ENCODE measurements at places on chromosomes 6 and 20.

GRCh38 chr6:128694303-128695009, 174.1 kb upstream of the PTPRK start:
- DNase-seq, result no peak

DNA sequence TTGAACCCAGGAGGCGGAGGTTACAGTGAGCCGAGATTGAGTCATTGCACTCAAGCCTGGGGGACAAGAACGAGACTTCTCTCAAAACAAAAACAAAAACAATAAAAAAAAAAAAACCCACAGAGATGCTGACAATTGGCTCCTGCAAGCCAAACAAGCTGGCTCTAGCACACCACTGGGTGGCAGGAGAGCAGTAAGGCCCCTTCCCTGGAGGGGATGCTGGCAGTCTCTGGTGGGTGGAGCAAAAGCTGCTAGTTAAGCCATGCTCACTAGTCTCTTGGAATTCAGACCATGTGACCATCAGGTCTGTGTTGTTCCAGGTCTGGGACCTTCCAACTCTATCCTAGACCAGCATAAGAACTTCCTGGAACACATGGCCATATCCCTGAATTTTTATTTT, 18.9 kb upstream of the DSN1 start:
- DNase-seq, result peak; percentile 91

DNA sequence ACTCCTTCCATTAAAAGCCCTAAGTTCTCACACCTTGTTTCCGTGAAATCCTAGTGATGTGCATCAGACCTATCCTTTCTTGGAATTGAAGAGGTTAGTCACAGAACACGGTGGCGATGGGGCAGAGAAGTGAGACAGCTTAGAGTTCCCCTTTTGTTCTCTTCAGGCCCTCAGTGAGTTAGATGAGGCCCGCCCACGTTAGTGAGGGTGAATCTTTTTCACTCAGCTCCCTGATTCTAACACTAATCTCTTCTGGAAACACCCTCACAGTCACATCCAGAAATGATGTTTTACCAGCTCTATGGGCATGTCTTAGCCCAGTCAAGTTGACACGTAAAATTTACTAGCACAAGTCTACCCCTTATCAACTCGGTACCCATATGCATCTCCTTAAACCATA, 172.7 kb upstream of the NOX3 start:
- no peak for DNase-seq

DNA sequence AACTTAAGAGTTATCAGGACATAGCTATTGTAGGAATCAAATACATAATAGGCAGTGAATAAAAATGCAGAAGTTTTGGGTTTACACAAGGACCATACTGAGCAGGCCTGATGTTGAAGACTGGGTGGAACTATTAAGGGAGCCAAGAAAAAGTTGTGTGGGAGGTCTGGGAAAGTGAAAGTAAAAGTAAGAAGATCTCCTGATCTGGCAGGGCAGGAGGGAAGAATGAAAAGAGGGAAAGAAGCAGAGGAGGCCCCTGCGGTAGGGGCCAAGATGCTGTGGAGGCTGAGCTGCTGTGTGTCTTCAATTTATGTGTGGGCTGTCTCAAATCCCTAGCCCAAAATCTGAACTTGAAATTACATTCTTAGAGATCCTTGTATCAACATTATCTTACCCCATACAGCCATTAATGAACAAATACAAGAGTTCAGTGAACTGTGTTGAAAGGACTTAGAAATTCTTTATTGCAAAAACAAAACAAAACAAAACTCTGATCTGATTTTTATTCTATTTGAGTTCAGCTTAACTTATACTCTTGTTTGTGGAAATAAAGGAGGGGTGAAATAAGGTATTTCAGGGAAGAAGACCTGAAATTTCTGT, 1183.8 kb downstream of the HACE1 start:
- DNase-seq, result no peak

DNA sequence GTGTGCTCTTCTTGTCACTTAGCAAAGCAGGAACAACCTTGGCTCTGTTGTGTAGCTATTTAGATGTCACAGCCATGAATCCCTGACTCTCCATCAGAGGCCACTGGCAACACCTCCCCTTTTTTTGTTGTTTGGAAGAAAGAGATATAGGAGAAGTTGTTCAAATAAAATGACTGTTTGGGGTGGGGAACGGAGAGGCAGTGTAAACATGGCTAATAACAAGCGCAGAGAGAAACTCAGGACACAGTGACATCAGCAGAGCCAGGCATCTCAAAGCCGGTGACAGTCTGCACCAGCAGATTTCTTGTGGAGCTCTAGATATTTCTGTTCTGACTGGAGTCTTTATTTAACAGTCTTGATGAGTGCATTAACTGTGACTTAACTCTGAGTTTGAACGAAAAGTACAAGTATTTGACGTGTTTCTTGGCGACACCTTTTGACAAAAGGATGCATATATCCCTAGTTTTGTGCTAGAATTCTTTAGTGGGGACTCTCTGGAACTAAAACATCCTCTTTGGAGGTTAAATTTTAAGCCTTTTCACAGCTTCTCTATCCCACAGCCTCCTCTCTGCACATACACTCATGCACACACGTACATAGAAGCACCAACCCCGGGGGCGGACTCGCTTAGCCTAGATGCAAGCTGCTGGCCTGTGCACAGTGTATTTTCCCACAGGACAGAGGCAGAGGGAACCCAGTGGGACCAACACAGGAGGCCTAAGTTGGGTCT, 53.8 kb downstream of the ADAT2 start:
- no peak for DNase-seq

DNA sequence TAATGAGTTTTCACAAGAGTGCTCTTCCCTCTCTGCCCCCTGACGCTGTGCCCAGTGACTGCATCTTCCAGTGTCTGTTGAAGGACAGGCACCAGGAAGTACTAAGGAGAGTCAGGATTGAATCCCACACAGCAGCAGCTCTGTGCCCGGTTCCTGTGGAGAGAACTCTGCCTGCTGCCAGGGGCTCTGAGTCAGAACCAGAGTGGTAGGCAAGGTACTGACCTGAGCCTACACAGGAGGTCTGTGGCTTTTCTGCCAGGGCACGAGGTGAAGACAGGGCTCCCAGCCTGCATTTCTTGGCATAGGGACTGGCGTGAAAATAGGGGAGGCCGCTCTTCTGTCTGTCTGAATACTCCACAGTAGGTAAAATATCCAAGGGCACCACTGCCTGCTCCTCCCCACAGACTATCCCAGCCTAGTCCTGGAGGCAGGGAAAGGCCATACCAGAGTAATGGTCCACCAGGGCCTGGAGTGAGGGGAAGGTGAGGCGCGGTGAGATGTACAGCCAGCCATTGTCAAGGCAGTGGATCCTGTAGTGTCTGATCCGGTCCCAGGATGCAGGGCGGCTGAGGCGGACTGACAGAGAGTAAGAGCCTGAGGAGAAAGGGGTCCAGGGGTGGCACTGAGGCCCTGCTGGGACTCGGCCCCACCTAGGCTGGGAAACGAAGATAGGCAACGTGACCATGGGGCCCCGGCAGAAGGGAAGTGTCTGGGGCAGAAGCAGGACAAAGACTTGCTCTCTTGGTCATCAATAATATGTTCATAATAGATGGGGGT, 9.4 kb downstream of the RAB5IF start:
- DNase-seq, result peak; percentile 87

- no peak for DNase-seq
Measured at GRCh38 chr20:56212091-56212490, 36.4 kb upstream of the MC3R start.

DNA sequence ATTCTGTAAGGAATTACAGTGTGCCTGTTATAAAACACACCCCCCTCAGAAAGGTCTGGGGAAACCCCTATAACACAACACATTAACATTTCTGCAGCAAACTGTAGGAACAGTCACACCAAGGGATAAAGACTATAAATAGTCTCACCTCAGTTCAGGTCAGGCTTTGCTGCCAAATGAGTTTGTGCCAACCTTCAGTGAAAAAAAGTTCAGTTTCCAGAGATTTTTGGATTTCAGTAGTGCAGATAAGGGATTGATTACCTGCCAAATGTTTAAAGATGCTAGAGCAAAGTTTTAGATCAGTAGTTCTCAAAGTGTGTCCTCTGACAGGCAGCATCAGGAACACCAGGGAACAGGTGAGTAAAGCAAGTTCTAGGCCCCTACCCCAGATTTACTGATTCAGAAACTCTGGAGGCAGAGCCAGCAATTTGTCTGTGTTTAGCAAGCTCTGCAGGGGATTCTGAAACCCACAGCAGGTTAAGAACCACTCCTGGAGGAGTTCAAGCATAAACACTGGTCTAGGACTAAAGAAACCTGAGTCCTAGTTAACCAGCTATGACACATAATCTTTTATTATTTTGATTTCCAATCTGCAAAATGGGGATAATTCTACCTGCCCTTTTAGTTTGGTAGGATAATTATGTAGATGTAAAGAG, 111.0 kb downstream of the RCAN2 start:
- no peak for DNase-seq

DNA sequence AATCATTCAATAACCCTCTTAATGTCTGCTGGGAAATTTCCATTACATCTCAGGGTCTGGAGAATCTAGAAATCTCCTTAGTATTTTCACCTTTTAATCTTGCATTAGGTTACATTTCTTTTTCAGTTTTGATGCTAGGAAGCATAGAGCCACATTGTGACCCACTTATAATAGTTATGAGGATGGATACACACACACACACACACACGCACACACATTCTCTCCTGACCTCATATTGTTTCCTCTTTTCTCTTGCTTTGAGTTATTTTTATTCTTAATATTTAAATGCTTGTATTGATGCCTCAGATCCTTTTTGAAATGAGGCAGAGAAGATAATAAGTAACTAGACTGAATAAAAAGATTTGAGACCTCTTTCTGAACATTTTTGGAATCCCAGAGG, 128.4 kb downstream of the KLHL32 start:
- DNase-seq, result no peak

- DNase-seq, result no peak
Measured at GRCh38 chr6:132959639-132960326, 145.4 kb downstream of the RPS12 start.

DNA sequence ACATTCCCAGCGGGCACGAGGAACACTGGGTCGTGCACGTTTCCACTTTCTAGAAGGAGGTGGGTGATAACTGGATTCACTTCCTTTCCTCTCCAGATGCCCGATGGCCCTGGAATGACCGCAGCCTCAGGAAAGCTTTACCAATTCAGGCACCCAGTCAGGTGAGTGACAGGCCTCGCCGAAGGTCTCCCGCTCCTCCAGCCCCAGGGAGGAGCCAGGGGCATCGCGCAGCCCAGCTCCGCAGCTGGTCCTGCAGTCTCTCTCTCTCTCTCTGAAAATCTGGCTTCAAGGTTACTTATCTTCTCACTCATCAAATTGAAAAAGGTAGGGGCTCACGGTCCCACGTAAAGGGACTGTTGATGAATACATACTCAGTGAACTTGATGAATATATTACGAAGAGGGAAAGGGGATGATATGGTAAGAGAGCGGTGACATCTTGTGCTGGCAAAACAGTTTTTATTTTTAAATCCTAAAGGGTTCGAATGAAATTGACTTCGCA, 891 bp downstream of the RIPPLY2 start:
- DNase-seq, result no peak

DNA sequence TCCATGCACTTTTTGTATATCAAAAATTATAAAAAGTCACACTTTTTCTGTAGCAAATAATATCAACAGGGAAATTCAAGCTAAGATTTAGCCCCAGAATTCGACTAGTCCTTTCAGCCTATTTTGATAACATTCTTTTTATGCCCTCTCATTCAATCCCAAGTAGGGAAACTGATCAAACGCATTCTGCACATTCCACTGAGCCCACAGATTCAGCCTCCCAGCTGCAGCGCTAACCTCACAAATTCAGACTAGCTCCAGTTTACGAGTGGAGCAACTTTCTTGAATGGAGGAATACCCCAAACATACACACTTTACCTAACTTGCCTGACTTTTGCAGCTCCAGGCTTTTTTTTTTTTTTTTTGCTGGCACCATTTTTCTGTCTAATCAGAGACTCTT, 70.3 kb upstream of the HEY2 start:
- DNase-seq, result no peak

GRCh38 chr20:18611492-18611891, 23.6 kb downstream of the DTD1 start:
- no peak for DNase-seq

All from kidney tubule cell (primary cell).